ENCODE measurements at places on chromosomes 12 and 14. TPM values are rescaled to one million over a fixed set of nuclear protein-coding genes. Genes with fewer than 3 reads are reported as not detected.

GRCh38 chr14:35045798-35046047, 349 bp upstream of the FAM177A1 start:
- no peak for DNase-seq

GRCh38 chr14:51333901-51334521, 94.0 kb downstream of the TMX1 start:
- no peak for DNase-seq

- DNase-seq = no peak
These were observed 30.3 kb downstream of the TTC7B start for GRCh38 chr14:90785876-90786450.

GRCh38 chr14:33612197-33612505, 338.7 kb downstream of the EGLN3 start:
- DNase-seq = no peak

DNA sequence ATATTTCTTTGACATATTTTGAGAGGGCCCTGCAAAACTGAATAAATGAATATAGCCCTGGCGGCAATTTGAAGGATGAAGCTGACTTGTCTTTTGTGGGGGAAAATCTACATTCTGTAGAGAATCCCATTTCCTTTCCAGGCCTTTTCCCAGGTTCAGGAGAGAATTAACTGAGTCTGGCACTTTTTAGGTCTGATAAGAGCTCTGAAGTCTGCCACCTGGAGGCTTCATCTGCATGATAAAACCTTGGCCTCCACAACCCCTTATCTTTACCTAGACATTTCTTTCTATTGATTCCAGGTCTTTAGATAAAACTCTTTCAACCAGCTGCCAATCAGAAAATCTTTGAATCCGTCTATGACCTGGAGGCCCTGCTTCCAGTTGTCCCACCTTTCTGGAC, 299.4 kb downstream of the ETNK1 start:
- DNase-seq = no peak

DNA sequence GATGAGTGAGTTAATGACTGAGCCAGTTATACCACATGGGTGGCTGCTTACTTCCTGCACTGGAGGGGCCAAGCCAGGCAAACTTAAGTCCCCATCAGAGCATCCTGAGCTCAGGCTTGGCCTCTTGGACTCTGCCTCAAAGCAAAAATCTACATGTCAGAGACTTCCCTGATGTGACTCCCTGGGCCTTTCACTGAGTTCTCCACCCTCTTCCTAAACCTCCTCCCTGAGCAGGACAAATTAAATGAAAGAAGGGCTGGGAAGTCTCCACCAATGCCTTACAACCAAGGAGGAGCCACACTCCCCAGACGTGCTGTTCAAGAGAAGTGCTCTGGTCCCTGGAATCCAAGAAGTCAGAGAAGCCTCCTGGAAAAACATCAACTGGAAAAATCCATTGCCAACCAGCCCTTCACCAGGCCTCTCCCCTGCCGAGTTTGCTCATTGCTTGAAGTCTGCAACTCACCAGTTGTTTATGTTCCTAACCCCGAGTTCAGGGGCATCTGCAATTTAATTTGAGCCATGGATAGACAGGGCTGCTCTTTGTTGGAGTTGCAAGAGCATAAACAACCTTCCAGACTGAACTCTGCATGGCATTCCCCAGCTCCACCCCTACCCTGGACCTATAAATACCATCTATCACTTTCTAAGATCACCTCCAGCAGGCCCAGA, 160.5 kb downstream of the ANO2 start:
- DNase-seq = no peak

DNA sequence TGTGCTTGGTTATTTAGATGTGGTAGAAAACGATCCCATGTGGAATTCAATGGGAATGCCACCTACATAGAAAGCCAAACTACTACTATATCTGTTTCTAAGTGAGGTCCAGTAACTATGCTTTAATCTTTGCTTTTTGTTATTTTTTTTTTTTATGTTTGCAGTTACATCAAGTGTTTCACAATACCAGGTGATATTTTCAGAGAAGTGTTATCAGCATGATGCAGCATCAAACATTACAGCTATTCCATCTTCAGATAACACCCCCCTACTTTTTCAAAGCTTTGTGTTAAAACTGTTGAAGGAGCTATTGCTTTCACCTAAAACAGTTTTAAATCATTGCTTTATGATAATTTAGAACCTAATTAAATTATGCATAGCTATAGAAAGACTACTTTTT, 163.8 kb upstream of the SLC16A7 start:
- DNase-seq = no peak

DNA sequence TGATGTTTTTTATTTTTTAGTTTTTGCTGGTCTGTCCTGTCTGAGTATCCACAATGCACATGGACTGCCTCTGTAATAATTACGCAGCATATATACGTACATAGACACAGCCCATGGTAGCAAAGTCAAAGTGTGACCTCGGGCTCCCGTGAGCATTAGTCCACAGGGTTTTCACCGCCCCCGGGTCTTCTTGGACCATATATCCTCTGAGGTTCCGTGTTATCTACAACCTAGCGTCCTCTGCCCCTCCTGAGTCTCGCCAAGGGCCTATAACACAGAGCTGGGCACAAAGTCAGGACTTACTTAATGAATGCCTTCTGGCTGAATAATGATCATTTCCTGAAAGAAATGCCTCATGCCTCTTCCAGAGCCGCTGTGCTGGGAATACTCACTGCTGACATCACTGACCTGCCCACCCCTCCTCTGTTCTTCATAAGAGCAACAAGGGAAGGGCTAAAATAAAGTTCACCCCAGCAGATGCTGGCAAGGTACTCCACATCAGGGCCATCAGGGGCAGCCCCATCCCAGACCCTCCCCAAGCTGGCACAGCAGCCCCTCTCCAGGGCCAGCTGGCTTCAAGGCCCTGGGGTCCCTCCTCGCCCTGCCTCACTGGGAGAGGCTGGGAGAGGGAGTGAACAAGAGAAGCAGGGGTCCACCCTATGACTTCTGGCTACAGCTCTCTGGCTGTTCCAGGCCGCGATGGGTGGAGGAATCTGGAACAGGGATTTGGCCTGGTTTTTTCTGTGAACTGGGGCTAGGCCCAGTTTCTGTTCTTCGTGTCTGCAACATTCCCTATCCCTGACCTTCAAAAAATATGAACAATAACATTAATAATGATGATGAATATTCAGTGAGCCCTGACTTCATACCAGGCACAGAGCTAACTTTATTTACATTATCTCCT, 7.9 kb downstream of the HDAC7 start:
- DNase-seq = no peak

DNA sequence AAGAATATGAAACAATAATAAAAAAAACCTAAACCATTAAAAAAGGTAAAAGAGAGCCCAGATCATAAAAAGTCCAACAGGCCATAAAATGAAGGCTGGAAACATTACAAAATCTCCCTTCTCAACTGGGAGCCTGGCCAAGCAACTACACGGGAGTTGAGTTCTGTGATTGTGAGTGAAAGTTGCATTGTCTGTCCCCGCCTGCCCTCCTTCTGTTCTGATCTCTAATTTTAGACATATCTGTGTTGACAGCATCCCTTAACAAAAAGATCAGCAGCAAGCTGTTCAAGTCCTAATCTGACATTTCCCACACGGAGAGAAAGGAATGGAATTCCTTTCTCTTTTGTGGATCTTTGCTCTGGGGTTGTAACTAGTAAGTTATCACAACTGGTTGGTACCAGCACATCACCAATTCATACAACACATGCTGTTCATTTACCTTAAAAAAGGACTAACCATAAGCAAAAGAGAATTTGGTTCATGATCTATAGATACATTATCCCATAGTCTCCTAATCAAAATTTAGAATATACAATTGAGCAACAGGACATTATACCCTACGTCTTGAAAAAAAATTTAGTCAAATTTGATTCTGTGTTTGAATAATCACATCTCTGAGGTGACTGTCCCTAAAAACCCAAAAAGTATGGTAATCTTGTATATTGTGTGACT, 205.1 kb upstream of the GZMB start:
- DNase-seq = no peak

DNA sequence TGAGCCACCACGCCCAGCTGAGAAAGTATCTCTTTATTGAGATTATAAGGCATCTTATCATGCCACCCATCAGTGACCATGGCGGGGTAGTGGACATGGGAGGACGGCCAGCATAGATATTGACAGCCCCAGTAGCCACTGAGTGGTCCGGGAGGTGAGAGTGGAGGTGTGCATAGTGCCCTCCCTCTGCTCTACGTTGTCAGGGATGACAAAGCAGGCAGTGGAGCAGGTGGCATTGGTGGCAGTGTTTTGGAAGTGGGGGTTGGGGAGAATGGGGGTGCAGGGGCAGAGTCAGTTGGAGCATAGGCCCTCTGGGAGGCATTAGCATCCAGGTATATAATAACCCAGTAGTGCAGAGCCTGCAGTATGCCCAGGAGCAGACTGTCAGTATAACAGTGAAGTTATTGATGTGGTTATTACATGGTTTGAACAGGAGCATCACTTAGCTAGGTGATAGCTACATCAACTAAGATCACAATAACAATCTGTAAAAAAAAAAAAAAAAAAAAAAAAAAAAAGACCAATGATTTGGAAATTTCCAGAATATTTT, 41.1 kb downstream of the GNG2 start:
- DNase-seq = no peak

GRCh38 chr12:111393700-111394300, 11.9 kb upstream of the SH2B3 start:
- no peak for DNase-seq

GRCh38 chr14:87667659-87668058, 325.3 kb downstream of the GALC start:
- no peak for DNase-seq

GRCh38 chr12:62575036-62575435, 108.4 kb downstream of the MON2 start:
- DNase-seq = no peak

DNA sequence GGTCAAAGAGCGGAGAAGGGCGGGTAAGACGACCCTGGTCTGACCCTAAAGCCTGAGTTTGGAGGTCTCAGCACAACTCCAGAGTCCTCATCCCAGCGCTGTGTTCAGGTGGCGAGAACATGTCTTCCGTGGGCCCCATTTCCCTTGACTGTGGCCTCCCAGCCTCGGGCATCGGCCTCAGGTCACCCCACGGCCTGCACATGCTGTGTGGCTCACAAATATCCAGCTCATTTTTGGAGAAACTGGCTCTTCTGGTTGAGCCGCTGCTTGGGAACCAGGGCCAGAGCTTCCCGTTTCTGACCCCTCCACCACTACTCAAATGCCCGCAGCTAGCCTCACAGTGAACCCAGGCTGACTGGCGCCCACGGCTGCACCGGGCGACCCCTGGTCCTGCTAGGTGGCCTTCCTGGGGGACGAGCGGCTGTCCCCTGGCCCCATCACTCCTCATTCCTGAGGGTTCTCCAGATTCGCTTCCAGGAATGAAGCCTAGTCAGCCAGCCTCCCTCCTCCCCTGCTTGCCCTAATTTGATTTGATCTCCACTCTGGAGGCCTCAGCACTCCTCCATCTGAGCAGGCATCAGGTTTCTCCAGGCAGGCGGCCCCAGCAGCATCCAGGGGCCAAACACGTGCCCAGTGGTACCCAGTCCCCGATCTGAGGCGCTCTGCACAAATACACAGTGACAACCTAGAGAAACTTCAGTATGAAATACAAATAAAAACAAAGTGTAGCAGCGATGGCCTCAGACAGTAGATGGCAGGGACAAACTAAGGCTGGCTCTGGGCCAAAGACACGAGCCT, 4.7 kb downstream of the P2RX2 start:
- no peak for DNase-seq

DNA sequence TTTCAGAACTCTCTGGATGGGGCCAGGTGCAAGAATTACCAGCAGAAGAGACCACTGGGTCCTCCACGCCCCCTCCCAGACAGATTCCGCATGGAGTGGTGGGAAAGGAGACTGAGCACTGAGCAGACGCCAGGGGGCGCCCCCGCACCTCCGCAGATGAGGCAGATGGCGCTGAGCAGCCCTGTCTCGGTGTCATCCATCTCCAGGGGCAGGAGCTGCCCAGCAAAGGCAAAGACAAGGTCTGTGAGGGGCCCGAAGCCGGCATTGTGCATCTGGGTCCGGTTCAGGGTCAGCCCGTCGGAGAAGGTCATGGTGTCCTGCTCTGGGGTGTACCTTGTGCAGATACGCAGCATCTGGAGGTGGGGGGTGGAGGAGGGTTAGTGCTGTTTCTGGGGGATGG, 6.3 kb upstream of the ITGB7 start:
- no peak for DNase-seq

Gene CAPZA3
- total RNA-seq = not detected

Gene SERPINA1
- 18.1 TPM for total RNA-seq

Gene HPD
- total RNA-seq = not detected

Gene DAO
- not detected for total RNA-seq

Gene EFS
- total RNA-seq = 15.4 TPM

Gene FGF23
- total RNA-seq = not detected

Gene STAC3
- total RNA-seq = not detected

Gene KRT4
- total RNA-seq = not detected

All from kidney epithelial cell (primary cell).